ENCODE measurements at places on chromosomes 16 and 17.

DNA sequence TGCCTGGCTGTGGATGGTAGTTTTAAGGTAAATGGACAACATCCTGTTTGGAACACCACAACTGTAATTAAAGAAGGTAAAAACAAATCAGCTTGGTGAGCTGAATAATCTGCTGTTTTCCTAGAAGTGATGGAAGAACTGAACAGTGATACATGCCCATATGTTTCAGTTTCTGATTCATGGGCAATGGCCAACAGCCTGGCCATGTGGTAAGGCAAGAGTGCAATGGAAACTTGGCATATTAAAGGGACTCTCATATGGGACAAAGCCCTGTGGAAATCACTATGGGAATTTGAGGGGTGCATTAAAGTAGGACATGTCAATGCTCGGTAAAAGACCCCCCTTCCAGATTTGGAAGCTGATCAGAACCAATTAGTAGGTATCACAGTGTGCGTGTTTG is 37.8 kb downstream of the IKZF3 start:
- DNase-seq: no peak

DNA sequence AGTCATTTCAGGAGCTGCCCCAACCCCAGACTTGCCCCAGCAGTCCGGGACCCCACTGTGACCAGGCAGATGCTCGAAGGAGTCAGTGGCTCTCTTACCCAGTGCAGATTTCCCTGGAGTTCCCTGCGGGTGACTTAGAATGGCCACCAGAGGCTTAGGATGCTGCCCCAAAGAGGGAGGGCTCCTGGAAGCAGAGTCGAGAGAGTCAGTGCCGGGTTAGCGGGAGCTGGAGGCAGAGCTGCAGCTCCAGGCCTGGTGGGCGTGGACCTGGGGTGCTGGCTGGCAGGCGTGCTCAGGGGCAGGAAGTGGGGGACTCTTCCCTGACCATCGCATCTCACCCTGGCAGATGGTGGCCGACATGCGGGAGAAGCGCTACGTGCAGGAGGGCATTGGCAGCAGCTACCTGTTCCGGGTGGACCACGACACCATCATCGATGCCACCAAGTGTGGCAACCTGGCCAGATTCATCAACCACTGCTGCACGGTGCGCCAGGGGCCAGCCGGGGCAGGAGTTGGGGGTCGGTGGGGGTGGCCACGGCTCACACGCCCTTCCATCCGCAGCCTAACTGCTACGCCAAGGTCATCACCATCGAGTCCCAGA is 1.6 kb upstream of the HSD3B7 start:
- DNase-seq: no peak

DNA sequence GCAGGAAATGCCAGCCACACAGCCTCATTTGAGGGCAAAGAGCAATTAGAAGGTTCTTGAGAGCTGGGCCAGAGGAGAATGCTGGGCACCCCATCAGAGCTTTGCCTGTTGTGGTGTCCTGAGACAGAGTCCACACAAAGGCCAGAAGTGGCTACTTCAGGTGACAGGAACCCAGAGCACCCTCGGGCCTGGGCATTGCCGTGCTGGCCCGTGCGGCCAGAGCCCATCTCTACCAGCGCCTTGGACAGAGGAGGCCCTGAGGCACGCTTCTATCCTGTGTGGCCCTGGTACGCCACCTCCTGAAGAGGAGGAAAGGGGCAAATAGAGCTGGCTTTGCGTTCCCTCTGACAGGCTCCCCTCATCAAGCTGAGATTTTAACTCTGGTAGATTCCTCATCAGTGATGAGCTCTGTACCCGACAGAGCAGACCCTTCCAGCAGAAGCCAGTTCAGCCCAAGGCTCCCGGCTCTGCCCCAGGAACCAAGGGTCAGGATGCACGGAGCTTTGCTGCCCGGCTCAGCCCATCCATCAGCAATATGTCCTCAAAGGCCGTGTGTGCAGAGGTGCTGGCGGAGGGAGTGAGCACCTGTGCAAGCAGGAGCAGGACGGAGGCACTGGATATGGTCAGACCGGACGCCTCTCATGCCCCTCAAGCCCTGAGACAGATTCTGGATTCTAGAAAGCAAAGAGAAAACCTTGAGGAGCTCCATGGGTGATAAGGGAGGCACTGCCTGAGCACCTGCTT is 3.4 kb upstream of the RASD1 start:
- no peak for DNase-seq

- no peak for DNase-seq
These were observed 77.2 kb downstream of the BRIP1 start for GRCh38 chr17:61786088-61786487.

DNA sequence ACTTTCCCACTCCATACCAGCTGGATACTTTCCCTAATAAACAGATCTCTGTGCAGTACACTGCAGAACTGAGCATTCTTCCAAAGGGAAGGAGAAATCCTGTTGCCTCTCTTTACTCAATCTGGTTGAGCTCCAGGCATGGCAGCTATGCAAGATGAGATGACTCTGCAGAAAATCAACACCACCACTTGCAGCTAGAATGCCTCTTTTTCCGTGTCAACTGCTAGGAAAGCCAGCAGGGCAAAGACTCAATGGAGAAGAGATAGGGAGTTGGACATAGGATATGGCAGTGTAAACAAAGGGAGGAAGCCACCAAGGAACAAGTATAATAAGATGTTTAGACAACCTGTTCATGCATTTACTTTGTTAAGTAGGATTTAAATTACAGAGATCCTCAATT is 40.4 kb upstream of the CORO6 start:
- no peak for DNase-seq

GRCh38 chr17:39848600-39848999 is 15.5 kb downstream of the IKZF3 start:
- DNase-seq: no peak

DNA sequence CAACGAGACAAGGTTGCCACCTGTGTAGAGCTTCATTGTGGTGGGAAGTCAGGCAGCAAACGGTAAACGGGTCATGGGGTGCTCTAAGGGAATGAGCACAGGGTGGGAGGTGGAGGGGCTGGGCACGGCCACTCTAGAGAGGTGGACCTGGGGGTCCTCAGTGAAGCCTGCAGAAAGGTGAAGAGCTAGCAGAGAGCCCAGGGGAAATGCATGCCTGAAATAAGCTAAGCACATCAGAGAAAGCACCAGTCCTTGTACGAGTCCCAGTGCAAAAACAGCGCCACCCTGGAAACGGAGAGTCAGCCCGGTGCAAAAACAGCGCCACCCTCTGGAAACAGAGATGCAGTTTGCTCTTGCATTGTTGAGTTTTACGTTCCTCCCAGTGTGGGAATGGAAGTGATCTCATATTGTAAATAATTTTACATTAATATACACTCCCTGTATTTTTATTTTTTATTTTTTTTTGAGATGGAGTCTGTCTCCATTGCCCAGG is 65.0 kb downstream of the TBC1D16 start:
- DNase-seq: no peak
